NCI-H2227 treated with DMSO at 0.1 percent for 48 hours (cell line): ENCODE measurements at places on chromosomes 3 and 15.

DNA sequence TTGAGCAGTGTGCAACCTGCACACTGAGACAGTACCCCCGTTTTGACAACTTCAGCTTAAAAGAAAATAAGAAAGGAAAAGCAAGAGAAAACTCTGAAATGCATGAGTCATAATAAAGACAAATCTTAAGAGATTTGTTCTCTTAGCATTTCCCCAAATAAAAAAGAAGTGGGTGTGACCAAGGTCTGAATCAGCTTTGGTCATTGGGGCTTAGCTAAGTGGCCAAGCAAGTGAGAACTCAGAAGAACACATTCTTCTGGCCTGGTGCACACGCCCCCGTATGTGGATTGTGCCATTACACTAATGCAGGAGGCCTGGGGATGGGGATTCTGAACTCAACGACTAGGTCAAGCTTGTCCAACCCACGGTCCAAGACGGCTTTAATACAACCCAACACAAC is 56.9 kb upstream of the PDZRN3 start:
- DNase-seq, result no peak

GRCh38 chr3:147616998-147617619 is 207.9 kb downstream of the ZIC1 start:
- no peak for DNase-seq

DNA sequence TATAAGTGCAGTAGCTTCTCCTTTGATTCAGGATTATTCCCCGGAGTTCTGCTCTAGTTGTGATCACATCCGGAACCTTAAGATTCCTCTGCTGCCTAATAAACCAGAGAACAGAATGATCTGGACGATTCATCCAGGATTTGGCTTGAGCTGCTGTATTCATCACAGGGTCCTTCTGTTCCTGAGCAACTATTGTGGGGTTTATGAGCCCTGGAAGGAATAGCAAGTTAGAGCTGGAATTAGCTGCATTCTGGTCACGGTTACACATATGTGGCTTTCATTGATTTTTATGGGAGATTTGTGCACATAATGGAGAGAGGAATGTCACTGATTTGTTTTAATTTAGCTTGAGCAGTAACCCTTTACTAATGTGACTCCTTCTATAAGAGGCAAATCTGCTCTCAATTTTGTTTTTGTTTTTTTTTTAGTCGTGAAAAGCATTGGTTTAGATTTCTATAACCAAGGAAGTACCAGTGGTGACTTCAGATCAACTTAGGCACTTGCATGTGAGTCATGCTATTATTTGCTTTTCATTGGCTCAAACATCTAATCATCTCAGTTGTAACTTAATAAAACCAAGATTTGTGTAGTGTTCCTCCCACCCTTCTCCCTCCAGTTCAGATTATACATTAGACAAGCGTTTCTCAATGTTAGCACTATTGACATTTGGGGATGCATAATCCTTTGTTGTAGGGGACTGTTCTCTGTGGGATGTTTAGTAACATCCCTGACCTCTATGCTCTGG is 148.5 kb downstream of the OTOL1 start:
- DNase-seq, result no peak

- no peak for DNase-seq
Measured at GRCh38 chr3:161150001-161150525, 44.9 kb upstream of the B3GALNT1 start.

GRCh38 chr3:179454887-179455286 is 3.6 kb upstream of the GNB4 start:
- DNase-seq, result no peak

GRCh38 chr15:62320259-62320658 is 155.2 kb upstream of the C2CD4B start:
- no peak for DNase-seq

DNA sequence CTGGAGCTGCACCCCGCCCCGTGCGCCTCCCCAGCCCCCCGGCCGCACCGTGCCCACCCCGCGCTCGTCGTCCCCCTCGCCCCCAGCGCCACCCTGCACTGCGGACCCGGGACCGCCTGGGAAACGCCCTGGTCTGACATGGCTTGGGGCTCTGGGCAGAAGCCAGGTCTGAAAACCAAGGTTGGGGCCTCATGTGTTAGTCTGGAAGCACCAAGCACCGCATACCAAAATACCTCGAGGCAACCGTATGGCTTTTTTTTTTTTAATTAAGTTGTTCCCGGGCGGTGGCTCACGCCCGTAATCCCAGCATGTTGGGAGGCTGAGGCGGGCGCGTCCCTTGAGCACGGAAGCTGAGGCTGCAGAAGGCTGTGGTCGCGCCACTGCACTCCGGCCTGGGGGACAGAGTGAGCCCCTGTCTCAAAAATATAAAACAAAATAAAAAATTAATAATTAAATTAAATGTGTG is 91.5 kb upstream of the CHD2 start:
- no peak for DNase-seq

- no peak for DNase-seq
Measured at GRCh38 chr3:168545591-168545990, 449.9 kb upstream of the GOLIM4 start.

DNA sequence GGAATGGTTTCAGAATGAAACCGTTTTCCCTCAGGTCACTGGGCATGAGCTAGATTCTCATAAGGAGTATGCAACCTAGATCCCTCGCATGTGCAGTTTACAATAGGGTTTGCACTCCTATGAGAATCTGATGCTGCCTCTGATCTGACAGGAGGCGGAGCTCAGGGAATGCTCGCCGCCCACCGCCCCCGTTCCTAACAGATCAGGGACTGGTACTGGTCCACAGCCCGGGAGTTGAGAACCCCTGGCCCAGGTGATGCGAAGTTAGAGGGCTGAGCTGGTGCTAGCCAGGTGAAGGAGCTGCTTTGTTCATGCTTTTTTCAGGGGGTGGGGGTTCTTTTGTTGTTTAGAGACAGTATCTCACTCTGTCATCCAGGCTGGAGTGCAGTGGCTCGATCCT is 15.5 kb upstream of the PLXNA1 start:
- DNase-seq, result no peak

GRCh38 chr3:67854663-67855062 is 200.3 kb upstream of the SUCLG2 start:
- no peak for DNase-seq

- peak; percentile 71 for DNase-seq
Measured at GRCh38 chr3:197339841-197340520, 41.6 kb upstream of the DLG1 start.

DNA sequence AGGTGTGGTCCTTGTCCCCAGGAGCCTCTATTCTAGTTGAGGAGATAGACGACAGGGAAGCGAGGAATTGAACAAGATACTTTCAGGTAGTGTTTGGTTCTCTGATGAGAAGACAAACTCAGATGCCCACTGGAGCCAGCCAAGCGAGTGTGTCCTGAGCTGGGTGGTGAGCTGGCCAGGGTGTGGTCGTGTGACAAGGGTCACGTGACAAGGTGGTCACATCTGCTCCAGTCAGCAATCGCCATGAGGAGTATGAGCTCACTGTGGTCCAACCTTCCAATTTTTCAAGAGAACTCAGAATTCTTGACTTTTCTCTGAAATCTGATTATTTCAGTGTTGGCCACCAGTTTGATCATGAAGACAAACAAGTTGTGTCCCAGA is 39.5 kb downstream of the SLC6A6 start:
- no peak for DNase-seq

GRCh38 chr15:85609492-85609891 is 185.2 kb downstream of the KLHL25 start:
- DNase-seq, result no peak

- peak; percentile 86 for DNase-seq
Measured at GRCh38 chr15:38690216-38690615, 125.6 kb upstream of the RASGRP1 start.

DNA sequence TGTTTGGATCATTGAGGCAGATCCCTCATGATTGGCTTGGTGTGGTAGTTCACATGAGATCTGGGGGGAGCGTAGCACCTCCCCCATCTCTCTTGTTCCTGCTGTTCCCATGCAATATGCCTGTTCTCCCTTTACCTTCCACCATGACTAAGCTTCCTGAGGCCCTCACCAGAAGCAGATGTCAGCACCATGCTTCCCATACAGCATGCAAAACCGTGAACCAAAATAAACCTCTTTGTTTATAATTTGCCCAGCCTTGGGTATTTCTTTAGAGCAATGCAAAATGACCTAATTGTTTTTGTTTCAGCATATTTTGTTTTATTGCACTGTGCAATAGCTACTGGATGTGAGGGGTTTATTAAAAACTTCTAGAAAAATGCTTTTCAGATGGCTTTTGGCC is 56.6 kb upstream of the CHST2 start:
- no peak for DNase-seq

- no peak for DNase-seq
Measured at GRCh38 chr3:151226825-151227224, 23.8 kb upstream of the GPR171 start.

DNA sequence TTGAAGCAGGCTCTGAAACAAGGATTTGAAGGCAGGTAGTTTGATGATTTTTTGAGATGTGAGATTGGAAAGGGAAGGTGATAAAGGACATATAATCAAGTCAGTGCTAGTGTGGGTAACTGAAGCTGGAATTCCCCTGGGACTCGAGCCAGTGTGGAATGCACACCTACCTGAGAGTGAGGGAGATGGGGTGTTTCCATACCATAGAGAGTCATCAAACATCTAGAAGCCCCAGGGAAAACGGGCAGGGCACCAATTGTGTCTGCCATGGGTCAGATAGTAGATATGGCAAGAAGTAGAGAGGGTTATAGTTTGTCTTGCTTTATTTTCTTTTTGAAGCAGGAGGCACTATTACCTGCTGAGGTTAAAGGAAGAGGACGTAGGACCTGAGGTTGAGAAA is 120.0 kb downstream of the SSR3 start:
- DNase-seq, result no peak

DNA sequence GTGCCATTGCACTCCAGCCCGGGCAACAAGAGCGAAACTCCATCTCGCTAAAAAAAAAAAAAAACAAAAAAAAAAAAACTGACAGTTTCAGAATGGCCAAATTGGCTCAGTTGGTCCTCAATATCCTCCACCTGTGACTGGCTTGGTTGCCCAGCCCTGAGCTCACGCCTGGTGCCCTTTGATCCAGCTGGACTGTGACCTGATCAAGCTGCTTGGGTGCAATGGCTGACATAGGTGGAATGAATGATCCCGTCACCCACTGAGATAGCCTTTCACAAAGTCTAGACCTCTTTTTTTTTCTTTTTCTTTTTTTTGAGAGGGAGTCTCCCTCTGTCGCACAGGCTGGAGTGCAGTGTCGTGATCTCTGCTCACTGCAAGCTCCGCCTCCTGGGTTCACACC is 254.6 kb downstream of the FOXP1 start:
- DNase-seq, result no peak

DNA sequence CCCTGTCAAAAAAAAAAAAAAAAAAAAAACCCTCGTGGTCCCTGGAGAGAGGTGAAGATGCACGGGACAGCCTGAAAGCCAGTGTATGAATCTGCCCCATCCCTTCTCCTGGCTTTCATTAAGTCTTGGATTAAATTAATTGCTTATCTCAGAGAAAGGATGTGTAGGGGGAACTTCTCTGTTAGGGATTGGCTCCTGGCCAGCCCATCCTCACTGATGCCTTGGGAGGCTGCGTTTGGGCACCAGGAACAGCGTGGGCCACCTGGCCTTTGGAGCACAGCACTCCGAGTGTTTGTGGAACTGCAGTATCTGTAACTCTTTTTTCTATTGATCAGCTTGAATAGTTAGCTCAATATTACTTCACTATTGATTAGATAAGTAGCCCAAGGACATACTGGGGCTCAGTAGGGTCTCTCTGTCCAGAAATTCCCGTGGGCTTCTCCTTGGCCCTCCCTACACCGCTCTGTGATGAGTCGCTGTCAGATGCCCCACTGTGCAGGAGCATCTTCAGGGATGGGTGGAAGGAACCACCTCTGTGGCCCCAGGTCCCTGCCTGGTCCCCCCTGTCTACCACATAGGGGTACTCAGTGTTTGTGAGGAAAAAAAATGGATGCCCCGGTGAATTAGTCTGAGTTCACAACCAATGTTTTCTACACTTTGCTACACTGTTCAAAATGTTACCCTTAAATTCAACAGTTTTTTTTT is 2.0 kb downstream of the PXYLP1 start:
- no peak for DNase-seq

- DNase-seq, result peak; percentile 26
Measured at GRCh38 chr3:9600597-9600996, 47.0 kb upstream of the LHFPL4 start.

DNA sequence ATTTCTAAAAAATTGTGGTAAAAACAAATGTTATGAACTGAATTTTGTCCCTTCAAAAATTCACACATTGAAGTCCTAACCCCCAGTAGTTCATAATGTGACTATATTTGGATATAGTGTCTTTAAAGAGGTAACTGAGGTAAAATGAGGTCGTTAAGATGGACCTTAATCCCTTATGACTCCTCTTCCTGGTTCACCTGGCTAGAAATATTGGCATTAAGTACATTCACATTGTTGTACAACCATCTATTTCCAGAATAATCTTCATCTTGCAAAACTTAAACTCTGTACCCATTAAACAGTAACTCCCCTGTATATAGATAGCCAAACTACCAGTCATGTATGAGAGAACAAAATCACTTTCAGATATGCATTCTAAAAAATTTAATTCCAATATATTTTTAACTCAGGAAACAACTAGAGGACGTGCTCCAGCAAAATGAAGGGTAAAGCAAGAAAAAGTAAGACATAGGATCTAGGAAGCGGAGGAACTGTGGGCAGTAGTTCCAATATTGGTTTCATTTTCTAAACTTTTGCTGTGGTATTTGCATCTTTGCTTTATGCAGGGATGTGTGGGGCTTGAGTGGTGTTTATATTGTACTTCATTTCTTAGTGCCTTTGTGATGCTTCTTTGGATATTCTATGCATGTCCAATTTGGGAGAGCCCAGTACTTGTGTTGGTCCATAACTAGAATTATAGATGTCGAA is 36.7 kb upstream of the IL20RB start:
- no peak for DNase-seq

DNA sequence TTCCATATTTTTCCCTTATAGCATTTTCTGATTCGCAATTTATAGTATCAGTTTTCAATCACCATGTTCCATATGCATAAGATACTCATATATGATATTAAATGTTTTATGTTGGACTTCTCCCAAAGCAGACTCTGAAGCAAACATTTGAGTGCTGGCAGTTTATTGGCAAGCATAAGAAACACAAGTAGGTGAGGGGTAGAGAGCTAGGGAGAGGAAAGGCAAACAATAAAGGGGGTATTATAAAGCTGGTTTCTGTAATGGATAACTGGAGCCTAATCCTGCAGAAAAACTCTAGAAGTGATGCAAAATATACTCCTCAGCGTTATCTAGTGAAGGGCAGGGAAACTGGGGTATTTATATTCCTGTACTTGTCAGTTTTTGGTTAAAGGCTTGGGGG is 491.5 kb upstream of the TGFBR2 start:
- no peak for DNase-seq
